ENCODE measurements at places on chromosomes 4 and X.
A peak's percentile ranks its signal among the peaks of the same experiment; 100 is the strongest.

GRCh38 chrX:78104447-78105176 lies 564 bp downstream of the PGK1 start:
- peak; percentile 46 for DNase-seq

- DNase-seq: peak; percentile 36
Measured at GRCh38 chr4:145716200-145716599, 36.3 kb downstream of the C4orf51 start.

- DNase-seq: no peak
Measured at GRCh38 chrX:9258421-9259104, 206.3 kb upstream of the TBL1X start.

GRCh38 chr4:34767407-34767806 lies 1476.9 kb downstream of the ARAP2 start:
- DNase-seq: no peak

DNA sequence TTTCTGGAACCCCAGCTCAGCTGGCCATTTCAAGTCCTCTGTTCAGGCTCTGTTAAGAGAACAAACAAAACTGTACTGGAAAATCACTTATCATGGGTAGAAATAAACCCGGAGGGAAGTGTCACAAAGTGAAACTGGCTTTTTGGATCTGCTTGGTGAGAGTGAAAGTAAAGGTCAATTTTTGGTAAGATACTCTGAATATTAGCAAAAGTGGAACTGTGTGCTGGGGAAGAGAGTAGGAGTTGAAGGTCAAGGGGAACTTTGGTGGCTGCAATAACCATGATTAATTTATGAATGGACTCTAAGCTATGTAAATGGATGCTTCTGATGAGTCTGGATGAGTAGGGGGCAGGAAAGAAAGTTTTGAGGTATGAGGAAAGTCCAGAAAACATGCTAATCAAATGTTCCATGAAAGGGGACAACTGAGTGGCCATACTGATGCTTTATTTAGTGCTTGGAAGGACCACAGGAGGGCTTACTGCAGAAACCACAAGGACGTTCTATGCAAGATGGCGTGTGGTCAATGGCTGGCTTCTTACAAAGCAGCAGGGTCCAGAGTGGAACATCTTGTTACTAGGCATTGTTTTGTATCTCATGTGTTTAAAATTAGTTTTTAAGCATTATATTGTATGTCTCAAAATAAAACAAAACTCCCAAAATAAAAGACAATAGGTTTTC lies 36.8 kb upstream of the TNIP3 start:
- no peak for DNase-seq

GRCh38 chr4:104829761-104830160 lies 316.9 kb upstream of the TET2 start:
- no peak for DNase-seq

GRCh38 chrX:134718105-134718965 lies 60.1 kb upstream of the PLAC1 start:
- peak; percentile 92 for DNase-seq

GRCh38 chrX:124254611-124255010 lies 77.8 kb upstream of the TEX13D start:
- no peak for DNase-seq

GRCh38 chr4:3291969-3292570 lies 751 bp upstream of the RGS12 start:
- peak; percentile 13 for DNase-seq

- DNase-seq: no peak
Measured at GRCh38 chr4:37699868-37700481, 13.8 kb upstream of the RELL1 start.

DNA sequence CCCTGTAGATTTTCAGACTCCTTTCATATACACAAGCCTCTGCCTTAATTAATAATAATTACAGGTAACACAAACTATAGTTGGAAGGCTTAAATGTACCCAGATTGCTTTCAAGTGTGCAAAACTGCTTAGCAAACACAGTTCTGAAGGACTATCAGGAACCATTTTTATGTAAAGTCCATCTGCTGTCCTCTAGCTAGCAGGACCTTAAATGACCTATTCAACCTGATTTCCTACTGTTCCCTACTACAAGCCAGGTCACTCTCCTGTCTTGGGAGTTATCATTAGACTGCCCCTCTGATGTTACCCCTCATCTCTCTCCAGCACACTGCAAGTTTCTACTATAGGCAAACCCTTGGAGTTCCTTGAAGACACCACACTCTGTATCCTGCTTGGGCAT lies 157.3 kb downstream of the GBA3 start:
- DNase-seq: no peak

- no peak for DNase-seq
Measured at GRCh38 chr4:17260166-17260907, 251.6 kb downstream of the QDPR start.

GRCh38 chr4:158172261-158173258 lies at the start of gene GASK1B:
TSS of gene GASK1B (minus strand) at chr4:158173025. CDS start at chr4:158171375, 1,650 bp downstream.
- DNase-seq: peak; percentile 88

DNA sequence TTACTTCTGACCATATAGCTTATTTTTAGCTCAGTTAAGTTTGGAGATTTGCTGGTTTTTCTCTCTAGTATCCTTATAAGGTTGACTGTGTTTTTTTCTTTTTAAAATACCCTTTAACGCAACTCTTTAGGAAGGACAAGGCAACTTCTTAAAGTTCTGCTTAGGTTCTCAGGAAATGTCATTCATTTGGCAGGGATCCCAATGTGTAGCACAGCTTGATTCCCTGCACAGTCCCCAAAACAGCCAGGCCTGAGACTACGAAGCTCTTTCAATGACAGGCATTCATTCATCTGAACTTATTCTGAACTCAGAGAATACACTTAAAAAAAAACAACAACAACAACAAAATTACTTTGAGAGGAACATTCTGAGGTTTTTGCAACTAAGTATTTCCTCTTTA lies 1765.8 kb downstream of the PCDH7 start:
- no peak for DNase-seq

GRCh38 chr4:94744850-94745249 lies 12.9 kb upstream of the BMPR1B start:
- DNase-seq: no peak

GRCh38 chrX:13760426-13760825 lies 25.9 kb downstream of the OFD1 start:
- no peak for DNase-seq

DNA sequence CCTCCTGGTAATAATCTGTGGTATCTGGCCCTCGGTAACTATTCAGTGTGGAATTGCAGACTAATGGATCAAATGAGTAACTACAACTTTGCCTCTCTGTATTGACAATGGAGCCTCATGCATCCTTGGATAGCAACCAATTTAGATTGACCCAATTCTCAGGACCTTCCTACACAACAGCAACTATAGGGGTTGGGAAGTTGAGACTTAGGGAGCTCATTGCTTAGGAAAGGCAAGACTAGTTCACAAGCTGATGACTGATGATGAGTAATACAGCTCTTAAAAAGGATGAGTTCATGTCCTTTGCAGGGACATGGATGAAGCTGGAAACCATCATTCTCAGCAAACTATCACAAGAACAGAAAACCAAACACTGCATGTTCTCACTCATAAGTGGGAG lies 47.5 kb upstream of the KLHL13 start:
- no peak for DNase-seq

GRCh38 chr4:82891707-82892466 lies 934 bp upstream of the SEC31A start:
- no peak for DNase-seq

GRCh38 chr4:184757810-184758209 lies 23.9 kb upstream of the CENPU start:
- peak; percentile 80 for DNase-seq

DNA sequence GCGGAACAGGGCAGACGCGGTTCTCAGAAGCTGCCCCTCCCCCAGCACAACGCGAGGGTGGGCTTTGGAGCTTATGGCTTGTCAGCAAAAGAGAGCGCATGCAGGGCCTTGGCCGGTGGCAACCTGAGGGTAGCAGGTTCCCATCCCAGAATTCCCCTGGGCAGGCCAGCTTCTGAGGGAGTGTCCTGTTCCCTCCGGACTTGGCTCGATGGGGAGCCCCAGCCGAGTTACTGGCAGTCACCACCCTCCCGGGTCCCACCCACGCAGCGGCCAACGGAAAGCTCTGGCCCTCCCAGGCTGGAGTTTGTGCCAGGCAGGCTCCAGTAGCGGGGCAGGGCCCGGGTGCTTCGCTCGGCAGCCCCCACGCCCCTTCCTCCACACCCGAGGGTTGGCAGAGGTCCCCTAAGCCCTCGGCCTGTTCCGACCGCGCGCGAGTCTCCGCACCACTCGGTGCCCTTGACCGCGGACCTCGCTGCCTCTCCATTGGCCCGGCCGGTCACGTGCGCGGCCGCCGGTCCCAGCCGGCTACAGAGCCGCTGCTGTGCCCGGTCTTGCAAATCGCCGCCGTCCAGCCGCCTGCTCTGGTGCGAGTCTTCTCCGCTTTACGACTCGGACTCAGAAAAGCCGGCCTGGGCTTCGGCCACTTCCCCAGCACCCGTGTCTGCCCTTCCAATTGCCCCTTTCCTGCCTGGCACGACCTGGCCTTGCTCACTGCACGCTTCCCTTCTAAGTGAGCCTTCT lies 20.9 kb upstream of the MTM1 start:
- peak; percentile 37 for DNase-seq

- DNase-seq: no peak
Measured at GRCh38 chr4:184529283-184529682, 54.9 kb upstream of the IRF2 start.

DNA sequence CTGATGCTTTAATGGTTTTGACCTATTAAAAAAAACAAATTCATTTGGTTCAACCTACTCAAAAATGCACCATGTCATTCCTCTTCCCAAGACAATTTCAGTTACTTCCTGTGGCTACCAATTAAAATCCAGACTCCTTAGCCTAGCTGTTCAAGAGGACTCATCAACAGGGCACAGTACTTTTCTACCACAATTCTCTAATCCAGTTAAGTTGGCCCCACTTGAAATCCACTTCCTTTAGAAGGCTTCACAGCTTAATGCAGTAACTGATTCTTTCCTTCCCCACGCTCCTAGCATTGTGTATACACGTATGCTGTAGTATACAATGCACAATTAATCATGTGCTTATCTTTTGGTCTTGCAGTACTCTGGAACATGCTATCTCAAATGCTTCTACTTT lies 129.8 kb downstream of the UGT8 start:
- no peak for DNase-seq

DNA sequence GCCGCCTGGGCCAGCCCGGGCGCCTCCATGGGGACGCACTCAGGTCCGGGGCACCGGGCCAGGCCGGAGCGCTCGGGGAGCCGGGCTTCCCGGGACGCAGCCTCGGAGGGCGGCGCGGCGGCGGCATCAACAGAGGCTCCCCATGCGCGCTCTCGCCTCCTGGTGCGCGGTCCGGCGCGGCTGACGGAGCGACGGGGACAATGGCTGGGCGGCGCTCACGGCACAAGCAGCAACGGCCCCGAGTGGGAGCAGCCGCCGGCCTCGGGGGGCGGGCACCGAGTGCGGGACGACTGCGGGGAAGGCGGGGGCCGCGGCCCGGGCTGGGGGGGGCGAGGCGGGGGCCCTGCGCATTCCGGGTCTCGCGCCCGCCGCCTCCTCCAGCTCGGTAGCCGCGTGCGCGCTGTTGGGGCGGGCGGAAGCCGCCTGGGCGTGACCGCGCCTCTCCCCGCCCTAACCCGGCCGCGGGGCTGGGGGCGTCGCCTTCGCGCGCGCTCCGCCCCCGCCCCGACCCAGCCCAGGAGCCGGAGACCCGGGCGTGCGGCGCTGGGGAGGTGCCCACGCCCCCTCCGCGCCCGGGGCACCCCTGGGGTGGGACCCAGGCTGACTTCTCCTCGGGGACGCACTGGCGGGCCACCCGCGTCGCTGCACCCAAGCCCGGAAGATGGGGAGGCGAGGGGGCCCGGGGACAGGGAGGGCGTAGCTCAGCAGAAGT lies at the start of gene PRKX:
PRKX (minus strand) TSS at position 425 of the 712 bp plus-strand sequence; CDS start at position 29, 396 bp downstream.
- no peak for DNase-seq

DNA sequence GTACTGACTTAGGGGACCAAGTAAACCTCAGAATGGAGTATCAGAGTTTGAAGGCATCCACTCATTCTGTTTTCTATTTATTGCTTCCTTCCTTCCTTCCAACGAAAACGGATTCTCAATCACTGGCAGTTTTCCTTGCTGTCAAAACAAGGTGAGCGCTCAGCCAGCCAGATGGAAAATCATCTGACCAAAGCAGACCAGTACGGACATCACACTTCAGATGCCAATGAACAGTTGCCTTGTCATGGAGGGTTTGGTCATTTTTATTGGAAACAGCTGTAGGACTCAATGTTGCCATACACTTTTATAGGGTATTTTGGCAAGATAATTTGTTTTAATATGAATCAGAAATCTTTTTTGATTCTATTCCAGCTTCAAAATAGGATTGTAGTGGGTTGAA lies 16.6 kb downstream of the GEMIN8 start:
- no peak for DNase-seq

DNA sequence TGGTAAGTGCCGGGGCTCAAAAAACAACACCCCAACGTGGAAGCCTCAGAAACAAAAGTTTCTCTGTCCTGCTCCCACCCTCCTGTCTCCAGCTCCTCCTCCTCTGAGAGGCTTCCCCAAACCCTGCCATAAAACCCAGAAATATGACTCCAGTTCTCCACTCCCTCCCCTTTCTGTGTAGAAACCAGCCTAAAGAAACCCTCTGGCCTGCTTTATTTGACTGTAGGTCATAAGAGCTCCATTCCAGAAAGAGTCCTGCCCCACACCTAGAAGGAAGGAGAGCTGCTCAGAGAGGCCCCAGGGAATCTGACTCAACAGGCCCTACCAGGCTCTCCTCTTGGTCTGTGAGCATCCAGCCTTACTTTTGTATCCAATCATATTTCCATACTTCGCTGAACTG lies 872 bp upstream of the S100P start:
- DNase-seq: no peak

Measured in amniotic epithelial cell (primary cell).